ENCODE measurements at places on chromosomes 1 and 21.
A peak's percentile ranks its signal among the peaks of the same experiment; 100 is the strongest.

DNA sequence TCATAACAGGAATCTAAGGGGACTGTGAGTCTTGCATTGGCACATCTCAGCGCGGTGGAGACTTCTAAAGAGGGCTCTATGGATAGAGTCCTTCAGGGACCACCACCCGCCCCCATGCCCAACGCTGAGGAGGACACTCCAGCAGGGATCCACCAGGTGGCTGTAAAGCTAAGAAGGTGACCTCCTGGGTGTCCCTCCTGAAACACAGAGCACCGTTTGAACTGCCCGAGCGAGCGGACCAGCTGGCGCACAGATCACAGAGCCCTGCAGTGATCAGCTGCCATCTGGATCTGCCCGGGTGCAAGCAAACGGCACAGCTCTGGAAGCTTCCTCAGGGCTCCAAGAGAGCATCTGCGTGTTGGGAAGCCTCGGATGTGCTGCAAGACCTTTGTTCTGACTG, 51.3 kb upstream of the LYST start:
- DNase-seq: no peak

GRCh38 chr1:29333008-29333407, 96.7 kb downstream of the PTPRU start:
- no peak for DNase-seq

DNA sequence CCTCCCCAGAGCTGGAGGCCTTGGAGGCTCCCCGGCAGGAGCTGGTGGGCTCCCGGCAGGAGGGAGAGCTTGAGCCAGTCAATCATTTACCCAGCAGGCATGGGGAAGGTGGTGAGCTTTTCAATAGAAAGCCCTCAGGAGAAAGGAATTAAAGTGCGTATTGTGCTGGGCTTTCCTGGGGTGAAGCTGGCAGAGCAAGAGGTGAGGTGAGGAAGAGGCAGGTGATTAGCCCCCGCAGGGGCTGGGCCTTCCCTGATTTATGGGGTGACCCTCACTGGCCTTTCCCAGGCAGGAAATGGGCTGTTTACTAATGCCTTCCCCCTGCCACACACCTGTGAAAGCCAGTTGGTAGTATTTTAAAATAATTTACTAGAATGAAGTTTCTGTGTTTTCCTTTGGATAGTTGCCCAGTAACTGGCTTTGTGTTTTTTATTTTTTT, 25.8 kb downstream of the CLDN14 start:
- DNase-seq: no peak

DNA sequence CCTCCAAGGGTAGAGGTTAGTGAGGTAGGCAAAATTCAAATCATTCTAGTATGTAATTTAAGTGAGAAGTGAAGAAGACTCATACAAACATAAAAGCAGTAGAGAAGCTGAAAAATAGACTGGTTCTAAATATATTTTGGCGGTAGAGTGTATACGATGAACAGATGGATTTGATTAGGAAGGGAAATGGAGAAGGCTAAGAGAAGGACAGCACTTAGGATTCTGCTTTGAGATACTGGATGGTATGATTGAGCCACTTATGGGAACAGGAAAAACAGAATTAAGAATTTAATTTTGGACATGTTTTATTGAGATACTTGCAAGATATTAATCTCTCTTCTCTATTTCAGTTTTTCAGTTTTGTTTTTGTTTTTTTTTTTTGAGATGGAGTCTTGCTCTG, 60.1 kb downstream of the EPB41 start:
- no peak for DNase-seq

- no peak for DNase-seq
Observed at GRCh38 chr21:25039461-25040380, 567.6 kb downstream of the MRPL39 start.

DNA sequence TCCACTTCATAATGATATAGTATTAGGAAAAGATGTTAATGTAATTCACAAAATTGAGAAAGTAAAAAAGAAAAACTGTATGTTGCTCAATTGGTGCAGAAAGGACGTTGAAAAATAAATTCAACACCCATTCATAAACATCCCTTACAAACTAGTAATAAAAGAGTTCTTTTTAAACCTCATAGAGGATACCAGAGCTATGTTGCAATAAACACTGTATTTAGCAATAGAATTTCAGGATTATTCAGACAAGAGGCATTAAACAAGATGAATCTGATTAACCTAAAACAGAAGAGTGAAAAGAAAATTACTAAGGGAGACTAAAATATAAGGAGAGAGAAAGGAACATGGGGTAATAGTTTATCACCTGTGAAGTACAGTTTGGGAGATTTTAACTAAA, 154.8 kb downstream of the NTPCR start:
- no peak for DNase-seq

DNA sequence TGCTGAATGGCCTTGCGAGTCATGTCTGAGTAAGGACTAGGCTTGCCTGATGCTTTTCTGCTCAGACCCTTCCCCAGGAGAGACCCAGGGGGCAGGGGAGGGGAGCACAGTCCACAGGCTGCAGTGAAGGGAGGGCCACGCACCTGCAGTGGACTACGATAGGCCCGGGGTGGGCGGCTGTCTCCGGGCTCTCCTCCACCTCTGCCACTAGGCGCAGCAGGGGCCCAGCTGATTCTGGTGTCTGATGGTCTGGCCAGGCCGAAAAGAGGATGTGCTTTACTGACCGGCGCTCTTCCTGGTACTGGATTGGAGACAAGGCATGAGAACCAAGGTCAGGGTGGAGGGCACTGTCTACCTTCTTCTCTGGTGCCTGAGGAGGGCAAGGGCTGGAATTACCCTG, 7.9 kb upstream of the ARL8A start:
- DNase-seq: no peak

DNA sequence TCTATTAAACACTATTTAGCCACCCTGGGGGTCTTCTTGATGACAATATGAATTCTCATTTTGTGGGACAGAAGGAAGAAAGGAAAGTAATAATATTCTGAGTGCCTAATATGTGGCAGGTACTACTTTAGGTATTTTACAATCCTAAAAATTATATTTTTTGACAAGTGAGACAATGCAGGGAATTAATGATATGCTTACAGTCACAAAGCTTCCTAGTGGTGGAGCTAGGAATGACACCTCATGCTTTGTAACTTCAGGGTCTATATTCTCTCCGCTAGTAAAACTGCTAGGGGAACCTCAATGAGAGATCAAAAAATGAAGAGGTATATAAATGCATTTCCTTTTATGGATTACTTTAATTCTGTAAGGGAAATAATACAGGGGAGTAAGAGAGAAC, 44.3 kb downstream of the TPR start:
- DNase-seq: no peak

- DNase-seq: no peak
Observed at GRCh38 chr1:217354895-217355294, 276.0 kb downstream of the GPATCH2 start.

DNA sequence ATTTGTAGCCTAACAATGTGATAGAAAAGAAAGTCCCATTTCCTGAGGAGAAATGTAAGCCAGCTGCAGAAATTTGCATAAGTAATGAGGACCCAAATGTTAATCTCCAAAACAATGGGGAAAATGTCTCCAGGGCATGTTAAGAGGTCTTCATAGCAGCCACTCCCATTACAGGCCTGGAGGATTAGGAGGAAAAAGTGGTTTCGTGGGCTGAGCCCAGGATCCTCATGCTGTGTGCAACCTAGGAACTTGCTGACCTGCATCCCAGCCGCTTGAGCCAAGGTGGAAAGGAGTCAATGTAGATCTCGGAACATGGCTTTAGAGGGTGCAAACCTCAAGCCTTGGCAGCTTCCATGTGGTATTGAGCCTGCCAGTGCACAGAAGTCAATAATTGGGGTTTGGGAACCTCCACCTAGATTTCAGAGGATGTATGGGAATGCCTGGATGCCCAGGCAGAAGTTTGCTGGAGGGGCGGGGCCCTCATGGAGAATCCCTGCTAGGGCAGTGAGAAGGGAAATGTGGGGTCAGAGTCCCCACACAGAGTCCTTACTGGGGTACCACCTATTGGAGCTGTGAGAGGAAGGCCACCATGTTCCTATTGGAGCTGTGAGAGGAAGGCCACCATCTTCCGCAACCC, 14.2 kb upstream of the F13B start:
- DNase-seq: no peak

- DNase-seq: no peak
Observed at GRCh38 chr1:69673321-69673720, 105.6 kb downstream of the LRRC7 start.

GRCh38 chr1:53288002-53288789, 39.7 kb downstream of the LRP8 start:
- DNase-seq: no peak

DNA sequence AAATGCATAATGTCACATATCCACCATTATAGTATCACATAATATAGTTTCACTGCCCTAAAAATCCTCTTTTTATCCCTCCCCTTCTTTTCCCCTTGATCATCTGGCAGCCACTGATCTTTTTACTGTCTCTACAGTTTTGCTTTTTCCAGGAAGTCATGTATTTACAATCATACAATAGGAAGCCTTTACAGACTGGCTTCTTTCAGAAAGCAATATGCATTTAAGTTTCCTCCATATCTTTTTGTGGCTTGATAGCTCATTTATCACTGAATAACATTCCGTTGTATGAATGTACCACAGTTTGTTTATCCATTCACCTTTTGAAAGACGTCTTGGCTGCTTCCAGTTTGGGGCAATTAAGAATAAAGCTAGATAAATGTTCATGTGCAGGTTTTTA, 14.3 kb upstream of the WDTC1 start:
- no peak for DNase-seq

DNA sequence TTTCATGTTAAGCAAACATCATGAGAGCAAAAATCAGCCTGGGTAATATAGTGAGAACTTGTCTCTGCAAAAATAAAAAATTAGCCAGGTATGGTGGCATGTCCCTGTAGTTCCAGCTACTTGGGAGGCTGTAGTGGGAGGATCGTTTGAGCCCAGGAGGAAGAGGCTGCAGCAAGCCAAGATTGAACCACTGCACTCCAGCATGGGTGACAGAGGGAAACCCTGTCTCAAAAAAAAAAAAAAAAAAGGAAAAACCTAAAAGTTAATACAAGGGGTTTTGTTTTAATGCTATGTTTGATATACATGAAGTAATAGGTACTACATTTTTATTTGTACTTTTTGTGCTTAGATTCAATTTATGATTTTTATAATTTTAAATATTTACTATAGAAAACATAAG, 27.1 kb upstream of the SLC35A3 start:
- no peak for DNase-seq

DNA sequence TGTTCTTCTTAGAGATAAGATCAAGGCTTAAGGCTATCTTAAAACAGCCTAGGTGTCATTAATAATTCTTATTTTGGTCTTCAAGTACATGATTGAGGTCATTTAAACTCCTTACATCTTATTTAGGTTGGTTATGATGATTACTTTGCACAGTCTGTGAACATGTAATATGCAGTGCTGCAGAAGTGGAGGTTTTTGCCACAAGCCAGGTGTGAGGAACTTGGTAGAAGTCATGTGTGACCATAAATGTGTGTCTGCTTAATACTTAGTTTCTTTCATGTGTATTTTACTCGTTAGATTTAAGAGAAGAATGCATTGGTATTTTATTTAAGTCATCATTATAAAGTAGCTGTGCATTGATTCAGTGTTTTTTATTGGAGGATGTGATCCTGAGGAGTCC, 10.1 kb downstream of the ATG4C start:
- DNase-seq: no peak

DNA sequence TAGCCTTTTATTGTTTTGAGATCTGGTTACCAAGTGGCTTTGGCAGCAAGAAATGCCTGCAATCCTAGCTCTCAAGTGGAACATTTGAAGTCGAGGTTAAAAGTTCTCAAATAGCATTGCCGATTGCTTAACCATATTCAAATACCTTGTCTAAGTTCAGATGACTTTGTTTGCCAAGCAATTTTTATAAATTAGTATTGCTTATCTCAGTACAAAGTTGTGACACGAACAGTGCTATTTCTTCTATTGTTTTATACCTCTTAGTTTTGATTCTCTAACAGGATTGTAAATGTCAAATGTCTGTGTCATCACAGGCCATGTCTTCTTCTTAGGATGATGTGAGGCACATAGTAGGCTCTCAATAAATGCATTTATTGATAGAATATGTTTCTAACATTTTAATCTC, 633.3 kb downstream of the PTPRC start:
- DNase-seq: no peak

GRCh38 chr1:172499636-172500141, 33.3 kb upstream of the SUCO start:
- DNase-seq: peak; percentile 4

GRCh38 chr21:29342363-29342957, 43.7 kb downstream of the BACH1 start:
- peak; percentile 81 for DNase-seq

DNA sequence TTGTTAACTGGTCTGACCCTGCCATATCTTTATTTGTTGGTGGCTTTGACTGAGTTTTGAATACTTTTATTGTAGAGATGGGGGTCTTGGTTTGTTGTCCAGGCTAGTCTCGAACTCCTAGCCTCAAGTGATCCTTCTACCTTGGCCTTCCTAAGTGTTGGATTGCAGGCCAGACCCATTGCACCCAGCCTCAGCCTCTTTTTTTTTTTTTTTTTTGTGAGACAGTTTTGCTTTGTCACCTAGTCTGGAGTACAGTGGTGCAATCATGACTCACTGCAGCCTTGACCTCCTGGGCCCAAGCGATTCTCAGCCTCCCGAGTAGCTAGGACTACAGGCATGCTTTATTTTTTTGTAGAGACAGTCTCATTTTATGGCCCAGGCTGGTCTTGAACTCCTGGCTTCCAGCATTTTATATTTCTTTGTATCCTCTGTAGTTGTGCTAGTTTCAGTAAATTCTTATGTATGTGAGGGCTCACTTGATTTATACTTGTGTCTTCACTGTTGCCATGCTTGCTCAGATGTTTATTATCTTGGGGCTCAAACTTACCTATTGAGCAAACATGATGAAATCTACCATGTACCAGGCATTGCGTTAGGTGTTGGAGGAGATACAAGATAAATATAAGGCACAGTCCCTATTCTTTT, 24.1 kb downstream of the THRAP3 start:
- DNase-seq: no peak

DNA sequence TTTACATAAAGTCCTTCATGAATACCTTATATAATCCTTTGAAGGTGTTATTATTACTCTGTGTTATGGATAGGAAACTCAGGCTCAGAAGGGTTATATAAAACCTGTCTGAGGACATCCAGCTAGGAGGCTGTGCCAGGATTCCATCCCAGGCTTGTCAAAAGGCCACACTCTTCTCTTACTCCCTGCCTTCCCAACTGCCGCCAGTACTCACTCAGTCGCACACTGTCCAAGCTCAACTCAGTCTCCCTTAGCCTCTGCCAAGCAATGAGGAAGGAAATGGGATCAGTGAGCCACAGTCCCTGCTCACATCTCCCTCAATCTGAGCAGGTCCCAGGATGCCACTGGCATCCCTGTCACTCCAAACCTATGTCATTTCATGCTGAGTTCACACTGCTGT, 94.4 kb downstream of the NAV1 start:
- no peak for DNase-seq

Measured in stimulated activated CD4-positive, alpha-beta T cell treated with anti-CD3 and anti-CD28 coated beads, Interleukin-1b, Interleukin-23, amount 100 ng/mL, for 48 hours (primary cell).